ENCODE measurements at places on chromosomes 3 and 15. TPM values are rescaled to one million over a fixed set of nuclear protein-coding genes. Genes with fewer than 3 reads are reported as not detected.

Gene ARNT2
- 0.32 TPM for polyA plus RNA-seq

Gene TM4SF1
- 28.8 TPM for polyA plus RNA-seq

- no peak for DNase-seq
Observed at GRCh38 chr15:76905855-76906254, 715 bp upstream of the SCAPER start.

GRCh38 chr3:46971742-46972141, 4.8 kb downstream of the CCDC12 start:
- no peak for DNase-seq

DNA sequence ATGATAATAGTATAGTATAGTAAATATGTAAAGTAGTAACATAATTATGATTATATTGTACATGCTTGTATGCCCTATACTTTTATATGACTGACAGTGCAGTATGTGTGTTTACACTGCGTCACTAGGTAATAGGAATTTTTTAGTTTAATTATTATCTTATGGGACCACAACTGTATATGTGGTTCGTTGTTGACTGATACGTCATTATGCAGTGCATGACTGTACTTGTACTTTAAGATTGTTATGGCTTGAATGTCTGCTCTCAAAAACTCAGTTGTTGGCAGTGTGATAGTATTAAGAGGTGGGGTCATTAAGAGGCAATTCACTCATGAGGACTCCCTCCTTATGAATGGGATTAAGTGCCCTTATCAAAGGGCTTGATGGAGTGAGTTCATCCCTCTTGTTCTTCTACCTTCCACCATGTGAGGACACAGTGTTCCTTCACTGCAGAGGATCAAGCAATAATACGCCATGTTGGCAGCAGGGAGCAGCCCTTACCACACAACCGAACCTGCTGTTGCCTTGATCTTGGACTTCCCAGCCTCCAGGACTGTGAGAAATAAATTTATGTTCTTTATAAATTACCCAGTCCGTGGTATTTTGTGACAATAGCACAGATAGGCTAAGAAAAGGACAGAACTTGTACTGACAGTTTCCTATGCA, 152.2 kb downstream of the NEK11 start:
- DNase-seq, result no peak

GRCh38 chr3:15094187-15094875, 4.6 kb downstream of the RBSN start:
- no peak for DNase-seq

GRCh38 chr15:40102897-40103858, 5.5 kb downstream of the BMF start:
- DNase-seq, result no peak

DNA sequence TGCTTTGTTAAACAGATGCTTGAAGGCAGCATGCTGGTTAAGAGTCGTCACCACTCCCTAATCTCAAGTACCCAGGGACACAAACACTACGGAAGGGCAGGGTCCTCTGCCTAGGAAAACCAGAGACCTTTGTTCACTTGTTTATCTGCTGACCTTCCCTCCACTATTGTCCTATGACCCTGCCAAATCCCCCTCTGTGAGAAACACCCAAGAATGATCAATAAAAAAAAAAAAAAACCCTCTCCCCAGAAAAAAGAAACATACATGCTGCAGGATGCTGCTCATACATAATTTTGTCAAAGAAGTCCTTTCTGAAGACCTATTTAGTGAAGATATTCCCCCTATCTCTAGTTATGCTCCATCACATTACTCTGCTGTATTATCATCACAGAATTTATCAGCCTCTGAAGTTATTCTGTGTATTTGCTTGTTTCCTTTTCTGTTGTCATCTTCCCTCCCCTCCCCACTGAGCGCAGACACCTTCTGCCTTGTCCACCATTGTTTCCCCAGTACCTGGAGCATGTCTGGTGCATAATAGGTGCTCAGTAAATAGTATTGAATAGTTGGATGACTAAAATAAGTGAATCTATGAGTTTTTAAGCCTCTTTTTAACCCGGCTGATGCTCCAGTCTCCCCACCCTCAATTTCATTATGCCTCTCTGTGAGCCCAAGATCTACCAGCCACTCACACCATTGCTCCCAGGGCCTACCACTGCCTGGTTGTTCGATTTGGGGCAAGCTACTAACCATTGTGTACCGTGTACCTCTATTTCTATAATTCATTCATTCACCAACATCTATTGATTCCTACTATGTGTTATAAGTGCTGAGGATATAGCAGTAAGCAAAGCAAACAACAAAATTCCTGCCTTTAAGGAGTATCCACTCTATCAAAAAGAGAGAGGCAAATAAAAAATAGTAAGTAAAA, 4.0 kb upstream of the TM4SF1 start:
- no peak for DNase-seq

DNA sequence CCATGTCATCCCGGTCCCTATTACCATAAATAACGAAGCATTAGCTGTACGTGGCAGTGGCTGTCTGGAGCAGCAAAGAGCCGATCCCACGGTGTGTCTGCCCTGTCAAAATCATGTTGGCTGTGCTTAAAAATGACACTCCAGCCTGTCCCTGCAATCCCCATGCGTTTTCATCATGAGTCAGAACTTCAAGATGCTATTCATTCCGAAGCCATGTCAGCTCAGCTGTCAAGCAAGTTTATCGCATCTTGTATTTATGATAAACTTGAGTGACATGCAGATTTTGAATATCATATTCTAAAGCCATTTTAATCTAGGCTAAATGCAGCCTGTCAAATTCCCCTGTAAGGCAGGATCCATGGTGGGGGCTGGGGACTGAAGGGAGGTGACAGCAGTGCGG, 152.4 kb downstream of the TJP1 start:
- no peak for DNase-seq

DNA sequence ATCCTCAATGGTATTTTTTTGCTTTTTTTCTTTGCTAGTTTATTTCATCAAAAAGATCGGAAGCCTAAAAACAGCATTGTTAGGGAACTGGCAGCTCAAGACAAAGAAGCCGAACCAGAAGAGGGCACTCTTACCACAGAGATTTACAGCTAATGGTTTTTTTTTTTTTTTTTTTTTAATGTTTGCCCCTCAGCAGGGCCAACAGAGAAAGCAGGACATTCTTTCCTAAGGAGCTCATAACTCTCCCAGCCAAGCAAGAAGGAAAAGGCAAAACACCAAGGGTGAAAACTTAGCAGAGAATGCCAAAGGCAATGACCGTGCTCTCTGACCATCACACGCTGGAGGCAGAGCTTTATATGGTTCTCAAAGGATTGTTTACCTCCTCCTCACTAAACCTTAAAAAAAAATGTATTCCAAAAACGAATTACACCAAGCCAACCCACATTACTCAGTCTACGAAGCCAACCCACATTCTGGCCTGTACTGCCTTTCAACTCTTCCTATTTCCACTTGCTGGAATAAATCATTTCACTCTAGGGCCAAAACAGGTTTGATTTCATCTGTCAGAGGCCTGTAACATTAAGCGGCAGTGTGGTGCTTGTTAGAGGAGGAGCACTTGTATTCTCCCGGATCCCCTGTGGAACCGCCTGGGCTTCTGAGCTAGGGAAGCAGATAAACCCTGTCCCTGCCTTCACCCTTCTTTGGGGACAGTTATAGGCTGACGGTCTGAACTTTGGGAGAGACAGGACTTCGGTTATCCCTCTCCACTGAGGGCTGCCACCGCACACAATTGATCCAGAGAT, 35.6 kb upstream of the GYG1 start:
- no peak for DNase-seq

- no peak for DNase-seq
Observed at GRCh38 chr15:67997996-67998395, 56.1 kb upstream of the PIAS1 start.

- no peak for DNase-seq
Observed at GRCh38 chr3:122974764-122975162, 52.8 kb downstream of the SEMA5B start.

DNA sequence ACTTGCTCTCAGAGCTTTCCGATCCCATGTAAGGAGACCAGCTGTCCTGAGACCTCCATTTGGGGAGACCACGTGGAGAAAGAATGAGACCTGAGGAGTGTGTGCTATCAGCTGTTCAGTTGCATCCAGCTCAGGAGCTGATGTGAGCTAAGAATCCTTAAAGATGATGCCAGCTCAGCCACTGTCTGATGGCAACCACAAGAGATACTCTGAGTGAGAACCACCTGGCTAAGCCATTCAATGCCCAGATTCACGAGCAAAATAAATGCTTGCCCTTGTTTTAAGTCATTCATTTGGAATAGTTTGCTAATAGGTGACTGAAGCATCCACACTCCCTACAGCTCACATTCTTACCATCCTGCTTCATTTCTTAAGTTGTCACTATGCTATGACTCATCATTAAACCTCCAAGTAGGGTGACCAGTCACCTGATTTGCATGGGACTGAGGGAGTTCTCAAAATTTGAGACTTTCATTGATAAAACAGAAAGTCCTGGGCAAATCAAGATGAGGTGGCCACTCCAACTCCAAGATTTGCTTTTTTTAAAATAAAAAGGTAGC, 56.4 kb downstream of the SPTSSB start:
- no peak for DNase-seq

- DNase-seq, result no peak
Observed at GRCh38 chr15:36843822-36844221, 256.5 kb downstream of the MEIS2 start.

- no peak for DNase-seq
Observed at GRCh38 chr3:163490119-163490518, 1588.2 kb downstream of the SI start.

Data from liver (tissue), 10 donors.